ENCODE measurements at places on chromosomes 6 and 20. TPM values are rescaled to one million over a fixed set of nuclear protein-coding genes. Genes with fewer than 3 reads are reported as not detected.

DNA sequence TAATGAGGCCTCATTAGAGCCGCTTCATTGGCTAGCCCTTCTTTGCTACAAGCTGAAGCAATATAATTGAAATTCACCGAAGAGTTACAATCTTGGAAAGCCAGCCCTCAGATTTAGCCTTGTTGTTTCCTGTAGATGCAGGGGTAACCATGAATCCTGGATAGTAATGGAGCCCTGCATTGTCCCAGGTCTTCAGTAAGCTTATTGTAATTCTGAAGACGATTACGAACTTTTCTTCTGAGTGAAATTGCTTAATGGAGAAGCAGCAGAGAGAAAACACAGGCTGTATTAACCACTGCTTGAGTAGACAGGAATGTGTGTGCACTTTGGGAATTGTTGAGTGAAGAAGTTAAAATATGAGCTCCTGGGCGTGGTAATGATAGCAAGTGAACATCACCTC lies 26.3 kb upstream of the NAA20 start:
- DNase-seq = no peak

DNA sequence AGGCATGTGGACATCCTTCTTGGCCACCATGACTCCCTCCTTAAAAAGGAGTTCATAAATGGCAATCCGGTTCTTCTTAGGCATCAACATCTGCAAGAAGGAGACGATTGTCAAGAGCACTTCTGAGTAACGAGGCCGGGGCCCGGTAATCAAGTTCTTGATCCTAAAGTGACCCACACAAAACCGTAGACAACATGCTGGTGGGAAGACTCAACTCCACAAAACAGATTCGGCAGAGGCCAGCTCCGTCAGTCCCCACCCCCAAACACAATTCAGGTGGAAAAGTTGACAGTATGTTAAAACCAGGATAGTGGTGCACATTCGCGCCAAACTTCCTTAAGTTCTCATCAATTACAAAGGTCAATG lies 754 bp downstream of the RPS10 start:
- no peak for DNase-seq

GRCh38 chr6:1240766-1241318 lies 71.1 kb upstream of the FOXQ1 start:
- no peak for DNase-seq

KCNG1 gene
- polyA plus RNA-seq = 29.8 TPM

DNA sequence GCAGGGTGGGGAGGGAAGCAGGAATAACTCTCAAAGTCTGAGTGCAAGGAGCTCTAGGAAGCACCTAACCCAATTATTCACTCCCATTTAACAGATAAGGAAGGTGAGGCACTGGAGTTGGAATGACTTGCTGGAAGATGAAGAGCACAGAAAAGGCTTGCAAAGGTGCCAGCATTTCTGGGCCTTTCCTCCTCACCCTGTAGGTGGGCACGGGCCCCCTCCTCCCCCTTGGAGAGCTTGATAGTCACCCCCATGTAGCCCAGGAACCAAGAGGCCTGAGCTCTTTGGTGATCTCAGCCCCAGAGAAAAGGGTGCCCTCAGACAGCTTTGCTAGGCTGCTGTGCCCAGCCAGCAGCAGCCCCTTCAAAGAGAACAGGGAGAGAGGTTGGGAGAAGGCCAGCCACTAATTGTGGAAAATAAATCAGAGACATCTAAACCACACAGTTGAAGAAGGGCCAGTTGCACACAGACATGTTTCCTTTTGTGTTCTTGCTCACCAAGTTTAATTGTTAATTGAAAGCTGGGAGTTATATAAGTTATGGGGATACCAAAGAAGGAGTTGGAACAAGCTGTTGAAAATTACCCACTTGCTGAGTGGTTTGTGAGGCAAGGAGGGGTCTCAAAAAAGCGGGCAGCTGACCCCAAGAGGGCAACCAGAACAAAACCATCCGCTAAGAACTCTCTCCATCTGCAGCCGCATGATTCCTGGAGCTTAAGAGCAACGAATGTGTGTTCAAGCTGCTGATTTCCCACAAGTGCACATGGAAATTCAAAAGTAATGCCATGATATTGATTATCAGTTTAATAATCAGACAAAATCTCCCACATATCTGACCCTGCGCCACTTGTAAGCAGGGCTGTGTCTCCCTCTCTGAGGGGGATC lies 77.0 kb downstream of the MRPL14 start:
- DNase-seq = no peak

TBC1D22B gene
- polyA plus RNA-seq = 7.0 TPM

DNA sequence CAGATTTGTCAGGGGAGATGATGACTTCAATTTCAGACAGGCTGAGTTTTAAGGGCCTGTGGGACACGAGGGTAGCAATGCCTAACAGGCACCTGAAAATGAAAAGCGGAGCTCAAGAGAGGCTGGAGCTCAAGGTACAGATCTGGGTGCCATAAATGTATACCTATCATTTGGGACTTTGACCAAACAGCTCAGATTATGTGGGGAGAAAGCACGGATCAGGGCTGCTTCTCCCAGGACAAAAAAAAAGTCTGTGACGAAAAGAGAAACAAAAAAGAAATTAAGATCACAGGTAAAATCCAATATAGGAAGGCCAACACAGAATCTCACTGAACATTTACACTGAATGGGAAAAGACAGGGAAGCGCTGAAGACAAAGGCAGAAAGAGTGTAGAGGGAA lies 1.9 kb downstream of the PRELID3B start:
- peak; percentile 89 for DNase-seq

- DNase-seq = no peak
These were observed 275.5 kb upstream of the SLC35B3 start for GRCh38 chr6:8710668-8711431.

- DNase-seq = no peak
These were observed 270.0 kb downstream of the ADGB start for GRCh38 chr6:146868671-146869209.

- no peak for DNase-seq
These were observed 110.3 kb upstream of the ENPP5 start for GRCh38 chr6:46281110-46281509.

DNA sequence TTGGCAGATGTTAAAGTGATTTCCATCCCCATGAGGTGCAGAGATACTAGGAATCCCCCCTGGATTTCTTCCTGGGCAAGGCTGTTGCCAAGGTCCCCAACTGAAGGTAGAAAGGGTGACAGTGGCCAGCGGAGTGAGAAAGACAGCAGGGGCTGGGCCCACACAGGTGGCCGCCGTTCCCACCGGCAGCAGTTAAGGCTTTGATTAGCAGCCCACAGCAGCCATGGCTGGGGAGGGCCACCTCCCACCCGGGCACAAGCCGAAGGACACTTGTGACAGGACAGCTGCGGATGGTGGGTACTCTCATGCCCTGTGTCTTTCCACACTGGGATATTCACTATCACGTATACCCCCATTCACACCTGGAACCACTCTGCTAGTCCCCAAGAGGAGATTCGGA lies 63.9 kb upstream of the CDYL start:
- DNase-seq = no peak

BEND6 gene
- polyA plus RNA-seq = 1.2 TPM

SFTA2 gene
- 0.70 TPM for polyA plus RNA-seq

- no peak for DNase-seq
These were observed 71.3 kb downstream of the HACE1 start for GRCh38 chr6:104788400-104788799.

- DNase-seq = no peak
These were observed 427.3 kb upstream of the FLRT3 start for GRCh38 chr20:14764511-14765369.

DNA sequence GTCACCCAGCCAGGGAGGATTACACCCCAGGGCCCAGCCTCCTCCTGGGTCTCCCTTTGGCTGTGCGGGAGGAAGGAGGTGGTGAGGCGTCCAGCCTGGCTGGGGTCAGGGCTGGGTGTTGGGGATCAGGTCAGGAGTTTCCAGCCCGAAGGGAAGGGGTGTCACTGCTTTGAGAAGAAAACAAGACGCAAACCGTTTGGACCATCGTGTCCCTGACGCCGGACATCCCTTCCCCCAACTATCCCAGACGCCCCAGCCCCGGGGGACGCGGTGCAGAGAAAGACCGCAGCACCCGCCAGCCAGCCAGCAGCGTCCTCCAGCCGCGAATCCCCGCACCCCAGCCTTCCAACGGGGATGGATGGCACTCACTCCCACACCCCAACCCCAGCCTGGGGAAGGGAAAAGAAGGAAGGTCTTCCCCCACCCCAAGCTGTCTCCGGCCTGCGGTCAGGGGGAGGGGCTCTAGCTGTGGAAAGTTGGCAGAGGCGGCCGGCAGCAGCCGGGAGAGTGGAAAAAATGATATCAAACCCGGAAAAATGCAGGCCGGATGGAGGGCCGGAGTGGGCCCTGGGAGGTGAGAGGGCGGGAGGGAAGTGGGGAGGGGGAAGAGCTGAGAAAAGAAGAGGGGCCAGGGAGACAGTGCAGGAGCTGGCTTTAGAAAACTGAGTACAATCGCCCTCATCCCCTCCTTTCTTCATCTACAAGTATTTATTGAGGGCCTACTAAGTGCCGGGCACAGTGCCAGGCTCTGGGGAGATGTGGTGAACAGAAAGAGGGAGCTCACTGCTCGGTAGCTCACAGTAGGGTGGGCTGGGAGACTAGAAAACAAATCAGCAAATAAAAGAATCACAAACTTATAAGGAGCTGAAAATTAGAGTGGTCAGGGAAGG lies 10.6 kb downstream of the REM1 start:
- peak; percentile 60 for DNase-seq

- no peak for DNase-seq
These were observed 125.6 kb downstream of the TSHZ2 start for GRCh38 chr20:53097791-53098190.

PDE10A gene
- 2.7 TPM for polyA plus RNA-seq

DNA sequence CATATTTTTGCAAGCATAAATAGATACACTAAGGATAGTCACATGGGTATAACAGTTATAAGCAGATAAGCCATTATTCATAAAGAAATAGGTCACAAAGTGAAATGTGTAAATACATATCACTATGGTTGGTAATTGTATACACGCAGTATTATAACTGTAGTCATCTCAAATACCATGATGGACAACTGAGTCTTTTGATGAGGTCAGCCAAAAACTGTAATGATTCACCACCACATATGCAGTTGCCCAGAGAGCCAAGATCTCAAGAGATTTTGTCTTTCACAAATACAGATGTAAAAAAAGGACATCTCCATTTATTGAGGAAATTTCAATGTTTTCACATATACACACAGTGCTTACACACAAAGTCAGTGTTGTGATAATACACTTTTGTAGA lies 28.3 kb downstream of the ZNF292 start:
- DNase-seq = no peak

ADGRF4 gene
- polyA plus RNA-seq = 1.2 TPM

DNA sequence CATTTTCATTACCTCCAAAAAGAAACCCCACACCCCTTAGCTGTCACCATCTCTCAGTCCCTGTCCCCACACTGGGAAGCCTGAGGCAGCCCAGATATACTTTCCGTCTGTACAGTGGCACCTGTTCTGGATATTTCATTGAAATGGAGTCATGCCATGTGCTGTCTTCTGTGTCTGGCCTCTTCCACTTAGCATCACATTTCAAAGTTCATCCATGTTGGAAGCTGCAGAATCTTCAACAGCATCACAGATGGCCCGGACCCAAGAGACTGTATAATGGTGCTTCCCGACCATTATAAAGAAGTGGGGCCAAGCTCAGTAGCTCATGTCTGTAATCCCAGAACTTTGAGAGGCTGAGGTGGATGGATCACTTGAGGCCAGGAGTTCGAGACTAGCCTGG lies 58.4 kb downstream of the DLGAP4 start:
- DNase-seq = no peak

TMC2 gene
- 0.45 TPM for polyA plus RNA-seq

DNA sequence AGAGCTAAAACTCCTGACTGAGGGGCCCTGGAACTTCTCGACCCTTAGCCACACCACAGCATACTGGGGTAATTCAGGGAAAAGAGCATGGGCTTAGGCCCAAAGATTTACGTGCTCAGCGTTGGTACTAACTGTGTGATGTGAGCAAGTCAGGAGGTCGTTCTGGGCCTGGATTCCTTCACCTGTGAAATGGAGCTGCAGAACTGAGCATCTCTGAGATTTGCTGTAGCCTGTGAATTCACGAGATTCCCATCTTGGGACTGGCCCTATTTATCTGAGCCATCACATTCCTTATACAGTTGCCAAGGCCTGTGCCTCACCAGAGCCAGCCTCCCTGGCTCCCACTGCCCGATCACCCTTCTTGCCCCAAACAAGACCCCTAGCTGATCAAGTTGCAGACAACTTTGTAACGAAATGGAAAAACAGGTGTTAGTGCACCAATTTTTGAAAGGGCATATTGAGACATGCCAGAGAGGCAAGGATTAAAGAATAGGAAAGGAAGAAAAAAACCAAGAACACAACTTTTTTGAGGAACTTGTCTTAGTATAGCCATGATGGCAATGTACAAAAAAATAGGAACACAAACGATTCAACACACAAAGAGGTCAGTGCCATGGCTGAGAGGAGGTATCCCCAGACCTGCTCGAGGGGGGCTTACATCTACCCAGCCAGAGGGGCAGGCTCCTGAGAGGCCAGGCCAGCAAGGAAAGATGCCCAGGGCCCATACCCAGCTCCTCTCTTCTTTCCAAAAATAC lies 323.0 kb upstream of the JARID2 start:
- no peak for DNase-seq

DNA sequence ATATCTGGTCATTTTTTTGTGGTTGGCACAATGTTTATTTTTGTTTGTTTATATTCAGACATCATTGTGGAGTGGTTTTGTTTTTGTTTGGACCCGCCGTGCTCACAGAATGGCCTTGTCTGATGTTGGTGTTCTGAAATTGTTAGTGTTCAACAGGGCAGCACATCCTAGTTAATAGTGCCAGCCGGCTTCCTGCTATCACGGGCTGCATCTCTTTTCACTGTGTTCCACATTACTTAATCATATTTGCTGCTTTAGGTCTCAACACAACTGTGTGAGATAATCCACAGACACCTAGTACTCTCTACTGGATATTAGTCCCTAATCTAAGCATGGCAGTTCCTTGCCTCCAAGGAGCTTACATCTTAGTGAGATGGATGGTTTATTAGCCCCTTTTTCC lies 2.8 kb upstream of the EIF2S2 start:
- DNase-seq = no peak

DNA sequence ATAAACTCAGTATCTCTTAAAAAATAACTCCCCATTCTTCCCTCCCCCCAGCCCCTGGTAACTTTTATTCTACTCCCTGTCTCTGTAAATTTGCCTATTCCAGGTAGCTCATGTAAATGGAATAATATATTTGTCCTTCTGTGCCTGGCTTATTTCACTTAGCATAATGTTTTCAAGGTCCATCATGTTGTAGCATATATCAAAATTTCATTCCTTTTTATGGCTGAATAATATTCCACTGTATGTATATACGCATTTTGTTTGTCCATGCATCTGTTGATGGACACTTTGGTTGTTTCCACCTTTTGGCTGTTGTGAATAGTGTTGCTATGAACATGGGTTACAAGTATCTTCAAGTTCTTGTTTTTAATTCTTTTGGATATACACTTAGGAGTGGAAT lies 13.0 kb downstream of the PERP start:
- DNase-seq = no peak

ELOVL4 gene
- 3.3 TPM for polyA plus RNA-seq

- DNase-seq = no peak
These were observed 526.7 kb upstream of the ADGRB3 start for GRCh38 chr6:68108233-68108835.

DNA sequence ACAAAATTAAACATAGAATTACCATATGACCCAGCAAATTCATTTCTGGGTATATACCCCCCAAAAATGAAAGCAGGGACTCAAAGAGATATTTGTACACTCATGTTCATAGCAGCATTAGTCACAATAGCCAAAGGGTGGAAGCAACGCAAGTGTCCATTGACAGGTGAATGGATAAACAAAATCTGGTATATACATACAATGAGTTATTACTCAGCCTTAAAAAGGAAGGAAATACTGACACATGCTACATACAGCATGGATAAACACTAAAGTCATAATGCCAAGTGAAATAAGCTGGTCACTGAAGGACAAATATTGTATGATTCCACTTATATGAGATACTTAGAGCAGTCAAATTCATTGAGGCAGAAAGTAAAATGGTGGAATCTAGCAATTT lies 5.3 kb upstream of the STX11 start:
- no peak for DNase-seq

Measured in large intestine (tissue), 12 donors.